ENCODE measurements at places on chromosomes 16 and 17.

DNA sequence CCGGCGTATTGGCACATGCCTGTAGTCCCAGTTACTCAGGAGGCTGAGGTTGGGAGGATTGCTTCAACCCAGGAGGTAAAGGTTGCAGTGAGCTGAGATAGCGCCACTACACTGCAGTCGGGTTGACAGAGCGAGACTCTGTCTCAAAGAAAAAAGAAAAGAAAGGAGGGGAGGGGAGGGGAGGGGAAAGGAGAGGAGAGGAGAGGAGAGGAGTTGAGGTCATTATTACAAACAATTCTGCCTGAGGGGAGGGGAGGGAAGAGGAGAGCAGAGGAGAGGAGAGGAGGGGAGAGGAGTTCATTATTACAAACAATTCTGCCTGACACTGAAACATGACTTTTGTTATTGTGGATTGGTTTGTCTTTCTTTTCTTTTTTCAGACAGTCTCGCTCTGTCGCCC is 19.8 kb upstream of the ABCA5 start:
- no peak for DNase-seq

DNA sequence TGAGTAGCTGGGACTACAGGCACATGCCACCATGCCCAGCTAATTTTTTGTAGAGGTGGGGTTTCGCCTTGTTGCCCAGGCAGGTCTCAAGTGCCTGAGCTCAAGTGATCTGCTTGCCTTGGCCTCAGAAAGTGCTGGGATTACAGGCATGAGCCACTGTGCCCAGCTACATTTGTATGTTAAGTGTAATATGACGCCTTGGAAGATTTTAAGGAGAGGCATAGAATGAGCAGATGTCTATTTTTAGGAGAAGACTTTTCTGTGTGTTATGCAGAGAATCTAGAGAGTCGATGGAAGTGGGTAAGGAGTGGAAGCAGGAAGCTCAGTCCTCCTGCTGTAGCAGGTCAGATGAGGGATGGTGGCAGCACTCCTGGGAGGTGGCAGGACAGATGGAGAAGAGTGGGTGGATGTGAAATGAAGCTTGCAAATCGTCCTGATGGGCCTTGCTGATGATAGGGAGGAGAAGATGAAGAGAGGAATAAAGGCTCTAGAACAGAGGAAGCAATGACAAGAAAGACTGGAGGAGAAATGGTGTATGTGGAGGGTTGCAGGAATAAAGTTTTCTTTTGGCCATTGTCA is 125.3 kb downstream of the SHISA6 start:
- no peak for DNase-seq

GRCh38 chr16:89052890-89053724 is 40.5 kb upstream of the ACSF3 start:
- no peak for DNase-seq

GRCh38 chr17:40551091-40551878 is 14.0 kb downstream of the CCR7 start:
- DNase-seq: peak; percentile 58

- no peak for DNase-seq
Observed at GRCh38 chr16:2962334-2963073, 1.6 kb upstream of the KREMEN2 start.

DNA sequence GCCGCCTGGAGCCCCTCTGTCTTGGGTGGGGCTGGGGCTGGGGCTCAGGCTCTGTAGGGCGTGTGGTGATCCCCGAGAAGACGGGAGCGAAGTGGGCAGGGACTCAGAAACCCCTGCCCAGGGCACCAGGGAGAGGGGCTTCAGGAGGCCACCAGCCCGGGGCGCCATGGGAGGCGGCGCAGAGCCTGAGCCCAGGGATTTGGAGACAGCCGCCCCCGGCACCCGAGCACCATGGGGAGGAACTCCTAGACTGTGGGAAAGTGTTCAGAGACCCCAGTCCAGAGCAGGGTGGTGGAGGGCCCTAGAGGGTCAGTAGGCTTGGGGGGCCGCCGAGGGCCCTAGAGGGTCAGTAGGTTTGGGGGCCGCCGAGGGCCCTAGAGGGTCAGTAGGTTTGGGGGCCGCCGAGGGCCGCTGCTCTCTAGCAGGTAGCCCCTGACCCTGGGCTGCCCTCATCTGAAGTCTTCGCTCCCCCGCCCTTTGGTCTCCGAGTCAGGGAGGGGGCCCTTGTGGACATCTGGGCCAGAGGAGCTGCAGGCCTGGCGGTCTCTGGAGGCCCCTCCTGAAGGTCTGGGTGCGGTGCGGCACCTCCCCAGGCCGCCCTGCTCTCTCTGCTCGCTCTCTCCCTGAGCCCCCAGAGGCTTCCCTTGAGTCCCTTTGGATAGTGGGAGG is 734 bp downstream of the ARHGDIG start:
- DNase-seq: no peak

DNA sequence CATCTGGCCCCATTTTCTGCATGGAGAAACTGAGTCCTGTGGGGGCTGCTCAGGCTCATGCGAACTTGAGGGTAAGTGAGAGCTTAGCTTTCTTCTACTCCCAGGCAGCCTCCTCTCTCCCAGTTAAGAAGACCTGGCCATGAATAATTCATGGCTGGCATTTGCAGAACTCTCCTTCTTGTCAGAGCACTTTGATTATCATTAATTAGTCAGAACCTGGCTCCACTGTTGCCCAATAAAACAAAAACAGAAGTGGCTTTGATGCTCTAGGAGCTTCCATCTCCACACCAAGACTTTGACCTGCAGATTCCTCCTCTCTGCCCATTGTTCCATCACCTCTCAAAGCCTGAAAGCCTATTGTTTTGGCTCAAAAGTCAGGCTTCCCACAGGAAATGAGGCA is 45.5 kb upstream of the CDH3 start:
- no peak for DNase-seq

Measured in HS-27A (cell line).